ENCODE measurements at places on chromosomes 2 and 18.

- DNase-seq = no peak
Measured at GRCh38 chr18:55421615-55422419, 166.2 kb downstream of the TCF4 start.

DNA sequence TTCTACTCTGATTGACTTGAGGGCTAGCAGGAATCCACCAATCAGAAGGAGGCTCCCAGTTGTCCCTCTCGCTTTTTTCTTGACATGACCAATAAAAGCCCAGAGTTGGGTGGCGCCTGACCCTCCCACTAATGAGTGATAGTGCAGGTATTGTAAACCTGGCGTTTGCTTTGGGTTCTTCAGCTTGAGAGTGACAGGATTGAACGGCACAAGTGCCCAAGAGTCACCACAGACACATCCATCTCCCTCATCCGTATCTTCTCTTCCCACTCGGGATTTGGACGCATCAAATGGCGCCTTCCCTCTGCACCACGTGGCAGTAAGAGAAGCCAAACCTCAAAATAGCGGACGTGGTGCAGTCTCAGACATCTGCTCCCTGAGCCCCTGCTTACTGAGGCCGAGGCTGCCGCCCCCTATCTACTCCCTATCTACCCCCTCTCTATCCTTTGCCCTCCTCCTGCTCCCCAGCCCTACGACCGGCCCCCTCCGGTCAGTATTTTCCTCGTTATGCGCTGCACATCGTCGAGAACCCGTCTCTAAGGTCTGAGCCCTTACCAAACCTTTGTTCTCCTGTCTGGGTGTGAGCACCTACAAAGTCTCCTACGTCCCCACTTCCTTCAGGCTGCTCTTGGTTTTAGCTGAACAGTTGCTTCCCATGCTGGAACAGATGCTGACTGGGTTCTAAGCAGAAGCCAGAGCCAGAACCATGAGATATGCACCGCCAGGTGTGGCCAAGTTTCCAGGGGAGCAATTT lies 881 bp upstream of the FAM161A start:
- DNase-seq = no peak

DNA sequence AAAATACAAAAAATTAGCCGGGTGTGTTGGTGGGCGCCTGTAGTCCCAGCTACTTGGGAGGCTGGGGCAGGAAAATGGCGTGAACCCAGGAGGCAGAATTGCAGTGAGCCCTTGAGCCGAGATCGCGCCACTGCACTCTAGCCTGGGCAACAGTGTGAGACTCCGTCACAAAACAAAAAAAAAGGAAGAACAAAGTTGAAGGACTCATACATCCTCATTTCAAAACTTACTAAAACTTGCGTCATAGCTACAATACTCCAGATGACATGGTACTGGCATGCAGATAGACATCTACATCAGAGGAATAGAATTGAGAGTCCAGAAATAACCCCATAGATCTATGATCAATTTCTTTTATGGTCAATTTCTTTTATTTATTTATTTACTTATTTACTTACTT lies 13.6 kb upstream of the CYP27C1 start:
- DNase-seq = no peak

- no peak for DNase-seq
Measured at GRCh38 chr2:113083296-113083695, 15.5 kb downstream of the IL1F10 start.
